Ecto neural progenitor cell (in vitro differentiated cells): ENCODE measurements at places on chromosomes 7 and 10.

GRCh38 chr7:2651336-2651735 lies 19.6 kb downstream of the TTYH3 start:
- no peak for DNase-seq

GRCh38 chr7:70343519-70343918 lies 745.2 kb downstream of the AUTS2 start:
- DNase-seq = no peak

- DNase-seq = no peak
Measured at GRCh38 chr10:67045404-67045803, 119.6 kb downstream of the LRRTM3 start.

DNA sequence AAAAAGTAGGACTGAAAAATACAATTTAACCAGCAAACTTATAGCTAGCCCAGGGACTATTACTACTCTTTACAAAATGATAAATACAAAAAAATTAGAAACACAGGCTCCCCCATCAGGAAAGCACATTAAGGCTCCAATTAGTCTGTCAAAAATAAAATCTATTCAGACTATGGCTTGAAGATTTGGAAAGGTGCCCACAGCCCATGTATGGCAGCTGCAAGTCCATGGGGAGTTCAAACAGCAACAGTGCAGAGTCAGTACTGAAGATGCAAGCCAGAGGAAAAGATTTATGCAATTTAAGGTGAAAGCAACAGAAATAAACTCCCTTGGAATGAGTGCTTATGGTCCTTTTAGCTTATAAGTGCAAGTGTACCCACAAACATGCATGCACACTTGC lies 29.7 kb downstream of the IMMP2L start:
- no peak for DNase-seq

- DNase-seq = no peak
Measured at GRCh38 chr10:110150046-110150445, 57.4 kb upstream of the MXI1 start.

DNA sequence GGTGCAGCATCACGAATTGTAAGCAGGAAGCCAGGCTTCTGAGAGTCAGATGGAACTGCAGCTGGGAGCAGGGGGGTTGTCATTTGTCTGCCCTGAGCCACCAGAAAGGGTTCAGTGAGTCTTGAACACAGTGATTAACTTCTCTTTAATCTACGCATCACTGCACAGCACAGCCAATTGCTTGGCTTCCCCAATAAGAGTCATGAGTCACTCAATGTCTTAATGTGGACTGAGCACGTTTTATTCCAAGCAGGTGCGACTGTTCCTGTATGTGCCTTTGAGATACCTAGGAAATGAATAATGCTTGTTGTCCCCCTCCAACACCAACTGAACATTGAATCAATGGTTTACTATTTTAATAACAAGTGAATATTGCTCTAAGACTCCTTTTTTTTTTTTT lies 26.0 kb upstream of the PLEKHA1 start:
- no peak for DNase-seq

GRCh38 chr7:91685544-91685943 lies 195.0 kb downstream of the MTERF1 start:
- DNase-seq = no peak

GRCh38 chr7:99679032-99679399 lies 780 bp downstream of the CYP3A5 start:
- no peak for DNase-seq

DNA sequence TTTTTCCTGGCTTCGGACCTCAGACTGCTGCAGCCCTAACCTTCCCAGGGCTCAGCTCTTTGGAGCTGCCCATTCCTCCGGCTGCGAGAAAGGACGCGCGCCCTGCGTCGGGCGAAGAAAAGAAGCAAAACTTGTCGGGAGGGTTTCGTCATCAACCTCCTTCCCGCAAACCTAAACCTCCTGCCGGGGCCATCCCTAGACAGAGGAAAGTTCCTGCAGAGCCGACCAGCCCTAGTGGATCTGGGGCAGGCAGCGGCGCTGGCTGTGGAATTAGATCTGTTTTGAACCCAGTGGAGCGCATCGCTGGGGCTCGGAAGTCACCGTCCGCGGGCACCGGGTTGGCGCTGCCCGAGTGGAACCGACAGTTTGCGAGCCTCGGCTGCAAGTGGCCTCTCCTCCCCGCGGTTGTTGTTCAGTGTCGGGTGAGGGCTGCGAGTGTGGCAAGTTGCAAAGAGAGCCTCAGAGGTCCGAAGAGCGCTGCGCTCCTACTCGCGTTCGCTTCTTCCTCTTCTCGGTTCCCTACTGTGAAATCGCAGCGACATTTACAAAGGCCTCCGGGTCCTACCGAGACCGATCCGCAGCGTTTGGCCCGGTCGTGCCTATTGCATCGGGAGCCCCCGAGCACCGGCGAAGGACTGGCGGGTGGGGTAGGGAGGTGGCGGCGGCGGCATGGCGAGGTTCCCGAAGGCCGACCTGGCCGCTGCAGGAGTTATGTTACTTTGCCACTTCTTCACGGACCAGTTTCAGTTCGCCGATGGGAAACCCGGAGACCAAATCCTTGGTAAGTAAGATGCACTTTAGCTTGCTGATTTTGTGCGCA lies at the start of gene PLXDC2:
Gene PLXDC2 (plus strand): TSS at position 22 of the 820 bp plus-strand sequence.
- DNase-seq = peak; percentile 75

DNA sequence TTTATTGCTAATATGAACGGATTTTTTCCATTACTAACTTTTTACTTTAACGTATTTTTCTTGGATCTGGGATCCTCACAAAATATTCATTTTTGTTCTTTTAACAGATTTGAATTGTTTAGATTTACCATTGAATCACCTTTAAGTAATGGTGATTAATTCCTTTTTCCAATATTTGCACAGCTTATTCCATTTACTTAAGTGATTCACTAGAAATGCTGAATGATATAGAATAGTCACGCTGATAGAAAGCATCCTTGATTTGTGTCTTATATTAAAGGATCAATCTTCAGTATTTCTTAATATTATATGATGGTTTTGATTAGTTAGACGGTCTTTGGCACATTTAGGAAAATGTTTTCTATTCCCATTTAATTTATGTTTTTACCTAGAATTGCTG lies 116.4 kb upstream of the LRRTM3 start:
- no peak for DNase-seq

DNA sequence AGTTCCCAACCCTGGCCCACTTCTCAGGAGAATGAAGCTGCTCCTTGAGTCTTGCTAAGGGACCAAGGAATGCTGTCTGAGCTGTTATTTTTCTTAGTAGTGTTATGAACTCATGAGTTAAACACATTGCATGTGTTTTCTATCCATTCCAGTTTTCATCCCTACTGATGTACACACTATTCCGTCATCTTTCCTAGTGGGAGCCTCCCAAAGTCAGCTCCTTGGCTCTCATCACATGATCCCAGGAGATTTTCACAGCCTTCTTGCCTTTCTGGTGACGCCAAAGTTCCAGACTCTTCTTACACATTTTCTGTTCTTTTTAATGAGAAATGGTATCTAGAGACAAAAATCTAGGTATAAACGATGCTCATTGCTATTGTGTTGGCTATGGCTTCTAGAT lies 8.4 kb upstream of the C10orf71 start:
- DNase-seq = no peak

DNA sequence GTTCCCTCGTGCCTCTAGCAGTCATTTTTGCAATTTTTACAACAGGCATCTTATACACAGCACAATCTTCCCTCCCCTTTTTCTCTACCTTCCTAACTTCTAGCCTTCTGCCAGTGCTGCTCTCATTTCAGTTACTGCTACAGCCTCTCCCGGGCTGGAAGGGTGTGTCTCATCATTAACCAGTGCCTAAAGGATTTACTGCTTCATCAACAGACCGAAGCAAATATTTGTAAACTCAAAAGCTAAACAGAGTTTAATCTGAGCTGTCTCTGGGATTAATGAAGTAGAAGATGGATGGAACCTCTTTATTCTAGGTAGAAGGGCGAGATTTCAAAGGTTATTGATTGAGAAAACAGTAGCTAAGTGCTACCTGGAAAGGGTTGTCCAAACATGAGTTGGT lies 94.3 kb downstream of the PRPF18 start:
- DNase-seq = no peak
